ENCODE measurements at places on chromosomes 3 and 15.
A peak's percentile ranks its signal among the peaks of the same experiment; 100 is the strongest.

GRCh38 chr3:24184528-24185176, 239.6 kb downstream of the NR1D2 start:
- DNase-seq = no peak

- DNase-seq = no peak
Measured at GRCh38 chr3:65678516-65678915, 360.2 kb downstream of the MAGI1 start.

- DNase-seq = no peak
Measured at GRCh38 chr3:53511246-53511645, 16.8 kb downstream of the CACNA1D start.

DNA sequence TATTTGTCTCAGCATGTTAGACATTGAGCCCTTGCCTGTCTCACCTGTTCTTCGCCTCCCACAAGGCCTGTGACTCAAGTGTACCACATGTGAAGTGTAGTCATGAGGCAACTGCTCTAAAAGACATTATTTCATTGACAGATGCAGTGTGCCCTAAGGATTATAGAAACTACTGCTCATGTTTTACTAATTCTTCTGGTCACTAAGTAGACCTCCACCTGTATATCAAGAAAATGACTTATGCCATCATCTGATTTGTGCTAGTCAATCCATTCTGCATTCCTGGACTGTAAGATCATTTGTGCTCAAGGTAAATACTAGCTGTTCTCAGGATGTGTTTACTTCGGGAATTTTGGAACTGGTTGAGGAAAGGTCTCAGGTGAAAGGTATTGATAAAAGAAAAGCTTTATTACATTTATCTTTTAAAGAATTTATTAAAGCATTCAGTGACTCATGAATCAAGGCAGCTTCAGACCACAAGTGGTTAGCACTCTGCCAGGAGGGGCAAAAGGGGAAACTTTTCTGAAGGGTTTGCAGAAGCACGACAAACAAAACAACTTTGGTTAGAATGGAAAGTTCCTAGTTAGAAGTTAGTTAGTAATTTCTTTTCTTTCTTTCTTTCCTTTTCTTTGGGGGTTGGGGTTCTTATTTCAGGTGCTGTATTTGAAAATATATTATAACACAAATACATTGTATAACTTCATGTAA, 465.3 kb upstream of the CBLB start:
- peak; percentile 82 for DNase-seq

DNA sequence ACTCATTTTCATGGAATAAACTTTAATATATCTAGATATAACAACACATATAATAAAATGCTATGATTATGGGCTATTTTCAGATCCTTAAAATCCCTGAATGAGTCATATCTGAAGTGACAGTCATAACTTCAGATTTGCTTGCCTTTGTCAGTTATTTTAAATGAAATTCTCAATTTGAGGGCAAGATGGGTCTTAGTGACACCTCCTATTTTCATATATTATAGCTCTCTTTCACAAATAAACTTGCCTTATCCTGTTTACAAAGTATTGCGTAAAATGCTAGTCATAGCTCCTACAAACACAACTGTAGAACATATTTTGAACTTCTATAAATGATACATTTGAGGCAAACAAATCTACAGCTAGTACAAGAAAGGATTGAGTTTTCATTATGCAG, 6.2 kb upstream of the THRB start:
- no peak for DNase-seq

Data from activated CD4-positive, alpha-beta T cell treated with anti-CD3 and anti-CD28 coated beads, Interleukin-2, Interleukin-4, amounts not matched to agents 100 ng/mL and 50 ng/mL, durations not matched to agents 16 hours and 8 hours (primary cell).